ENCODE measurements at places on chromosomes 6 and 20. TPM values are rescaled to one million over a fixed set of nuclear protein-coding genes. Genes with fewer than 3 reads are reported as not detected.

Gene CDH26
- 1.3 TPM for total RNA-seq

Gene BNIP5
- total RNA-seq = not detected

Gene C6orf136
- total RNA-seq = 25.4 TPM

Gene ESR1
- total RNA-seq = 0.84 TPM

Gene RIPPLY2
- total RNA-seq = not detected

DNA sequence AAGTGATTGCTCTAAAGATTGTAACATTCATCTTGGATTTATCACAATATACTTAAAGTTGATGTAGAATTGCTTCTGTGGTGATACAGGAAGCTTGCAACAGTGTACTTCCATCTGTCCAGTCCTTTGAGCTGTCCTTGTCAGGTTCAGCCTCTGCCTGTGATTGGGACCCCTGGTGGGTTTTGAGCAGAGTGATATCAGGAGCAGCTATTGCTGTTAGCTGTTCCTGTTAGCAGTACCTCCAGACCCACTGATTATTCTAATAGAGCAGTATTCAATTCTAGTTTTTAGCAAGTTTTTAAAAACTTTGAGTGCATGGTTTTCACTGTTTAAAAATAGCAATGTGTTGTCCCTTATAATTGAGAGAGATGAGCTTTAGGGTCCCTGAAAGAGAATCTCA is 48.8 kb downstream of the TULP4 start:
- DNase-seq = no peak

- DNase-seq = peak; percentile 42
These were observed 26.2 kb upstream of the AFDN start for GRCh38 chr6:167800549-167800948.

- no peak for DNase-seq
These were observed 165.3 kb downstream of the SOBP start for GRCh38 chr6:107655245-107655644.

Measured in esophagus muscularis mucosa (tissue), 4 donors.